ENCODE measurements at places on chromosomes 11 and 22.

DNA sequence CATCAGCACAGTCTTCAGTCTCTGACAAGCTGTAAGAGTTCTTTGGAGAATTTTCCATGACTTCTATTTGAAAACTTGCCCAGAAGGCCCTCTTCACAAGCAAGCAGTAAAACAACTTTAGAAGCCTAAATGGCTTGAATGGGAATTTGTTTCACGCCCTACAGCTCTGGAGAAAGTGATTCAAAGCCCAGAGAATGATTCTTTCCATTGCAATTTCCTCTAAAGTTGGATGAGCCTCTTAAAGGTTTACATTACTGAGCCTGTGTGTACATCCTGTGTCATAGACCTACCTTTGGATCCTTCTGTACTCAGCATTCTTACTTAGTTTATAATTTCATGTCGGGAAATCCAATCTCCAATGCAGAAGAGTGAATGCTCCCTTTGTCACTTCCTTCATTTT lies 6.8 kb upstream of the OR8B3 start:
- DNase-seq = no peak

- no peak for DNase-seq
Observed at GRCh38 chr11:8612522-8612921, 18.5 kb upstream of the STK33 start.

- no peak for DNase-seq
Observed at GRCh38 chr22:48664586-48664985, 1163.1 kb downstream of the BRD1 start.

- no peak for DNase-seq
Observed at GRCh38 chr11:66859686-66860448, 3.0 kb downstream of the LRFN4 start.

GRCh38 chr11:127058524-127058923 lies 58.0 kb upstream of the KIRREL3 start:
- DNase-seq = no peak

- DNase-seq = no peak
Observed at GRCh38 chr22:20773793-20774212, at the start of gene SERPIND1. Gene SERPIND1 (plus strand): TSS chr22:20774113. CDS start chr22:20779313, 5,200 bp downstream.

- DNase-seq = no peak
Observed at GRCh38 chr22:37953062-37953436, 352 bp downstream of the C22orf23 start.

DNA sequence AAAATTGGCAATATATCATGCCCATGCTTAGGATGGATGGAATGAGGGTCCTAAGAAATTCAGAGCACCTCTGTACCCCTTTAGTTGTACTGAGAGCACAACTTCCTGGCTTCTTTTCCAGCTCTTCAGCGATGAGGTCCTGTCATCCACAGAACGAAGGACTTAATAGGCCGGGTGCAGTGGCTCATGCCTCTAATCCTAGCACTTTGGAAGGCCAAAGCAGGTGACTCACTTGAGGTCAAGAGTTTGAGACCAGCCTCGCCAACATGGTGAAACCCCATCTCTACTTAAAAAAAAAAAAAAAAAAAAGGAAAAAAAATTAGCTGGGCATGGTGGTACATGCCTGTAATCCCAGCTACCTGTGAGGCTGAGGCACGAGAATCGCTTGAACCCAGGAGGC lies 125.3 kb upstream of the BMAL1 start:
- DNase-seq = no peak

GRCh38 chr11:114102993-114103896 lies 43.7 kb downstream of the ZBTB16 start:
- DNase-seq = no peak

DNA sequence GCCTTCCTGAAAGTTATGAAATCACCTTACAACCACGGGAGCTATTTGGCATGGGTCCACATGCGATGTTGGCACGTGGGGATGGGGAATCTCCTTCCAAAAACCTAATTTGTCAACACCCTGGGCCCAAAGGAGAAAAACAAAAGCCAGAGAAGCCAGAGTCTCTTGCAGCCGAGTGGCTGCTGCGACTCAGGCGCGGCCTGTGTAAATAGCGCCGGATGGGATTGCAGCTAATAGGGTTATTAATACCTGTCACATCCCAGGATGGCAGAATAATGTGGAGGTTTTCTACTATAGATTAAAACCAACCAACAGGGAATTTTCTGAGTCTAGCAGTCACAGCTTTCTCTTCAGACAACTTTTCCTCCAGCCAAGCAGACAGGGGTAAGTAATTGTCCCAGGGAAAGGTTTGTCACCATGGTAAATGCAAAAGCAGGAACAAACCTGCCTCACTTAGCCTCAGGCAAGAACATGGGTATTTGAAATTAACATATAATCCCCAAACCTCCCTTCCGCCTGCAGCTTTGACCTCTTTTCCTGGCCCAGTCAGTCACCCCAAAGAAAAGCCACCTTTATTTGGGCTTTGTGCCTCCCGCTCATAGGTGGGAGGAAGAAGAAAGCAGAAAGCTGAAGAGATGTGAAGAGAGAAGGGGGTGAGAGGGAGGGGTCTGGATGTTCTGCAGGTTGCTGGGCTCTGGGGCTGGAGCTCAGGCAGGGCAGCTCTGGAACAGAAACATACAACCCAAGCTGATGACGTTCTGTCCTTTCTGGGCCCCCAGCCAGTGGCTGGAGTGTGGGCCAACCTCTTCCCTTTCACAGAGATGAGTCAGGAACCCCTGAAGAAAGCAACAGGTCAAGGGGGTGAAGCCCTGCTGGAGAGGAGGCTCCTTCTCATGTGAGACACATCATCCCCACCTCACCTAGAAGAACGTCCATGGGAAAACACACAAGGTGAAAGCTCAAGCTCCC lies 376.5 kb downstream of the NXPE2 start:
- no peak for DNase-seq

DNA sequence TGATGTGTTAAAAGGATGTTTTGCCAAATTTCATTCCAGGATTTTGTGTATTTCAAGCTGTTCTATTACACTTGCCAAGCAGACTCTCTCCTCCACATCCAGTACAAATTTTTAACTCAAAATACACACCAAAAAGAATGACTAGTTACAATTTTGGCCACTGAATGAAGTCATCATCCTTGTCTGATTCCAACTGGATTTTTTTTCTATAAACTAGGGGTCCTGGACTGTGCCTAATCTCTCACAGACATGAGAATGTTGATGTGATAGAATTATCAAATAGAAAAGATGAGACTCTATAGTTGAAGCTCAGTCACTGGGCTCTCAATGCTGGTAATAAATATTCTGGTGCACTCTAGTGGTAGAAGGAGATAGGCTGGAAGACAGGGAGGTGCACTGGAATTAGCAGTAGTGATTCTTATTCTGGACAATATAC lies 85.8 kb downstream of the FANCF start:
- DNase-seq = no peak

DNA sequence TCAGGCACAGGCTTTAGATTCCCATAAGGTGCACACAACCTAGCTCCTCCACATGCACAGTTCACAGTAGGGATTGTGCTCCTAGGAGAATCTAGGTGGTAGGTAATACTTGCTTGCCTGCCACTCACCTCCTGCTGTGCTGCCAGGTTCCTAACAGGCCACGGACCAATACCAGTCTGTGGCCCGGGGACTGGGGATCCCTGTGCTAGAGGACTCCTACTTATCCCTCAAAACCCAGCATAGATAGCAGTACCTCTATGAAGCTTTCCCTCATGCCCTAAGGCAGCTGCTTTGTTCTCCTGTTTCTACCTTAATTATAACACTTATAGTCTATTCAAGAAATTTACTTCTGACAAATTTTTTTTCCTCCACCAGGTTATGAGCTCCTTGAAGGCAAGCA lies 36.7 kb downstream of the ARHGAP20 start:
- no peak for DNase-seq

- no peak for DNase-seq
Observed at GRCh38 chr11:12182676-12183541, 72.5 kb downstream of the MICAL2 start.

DNA sequence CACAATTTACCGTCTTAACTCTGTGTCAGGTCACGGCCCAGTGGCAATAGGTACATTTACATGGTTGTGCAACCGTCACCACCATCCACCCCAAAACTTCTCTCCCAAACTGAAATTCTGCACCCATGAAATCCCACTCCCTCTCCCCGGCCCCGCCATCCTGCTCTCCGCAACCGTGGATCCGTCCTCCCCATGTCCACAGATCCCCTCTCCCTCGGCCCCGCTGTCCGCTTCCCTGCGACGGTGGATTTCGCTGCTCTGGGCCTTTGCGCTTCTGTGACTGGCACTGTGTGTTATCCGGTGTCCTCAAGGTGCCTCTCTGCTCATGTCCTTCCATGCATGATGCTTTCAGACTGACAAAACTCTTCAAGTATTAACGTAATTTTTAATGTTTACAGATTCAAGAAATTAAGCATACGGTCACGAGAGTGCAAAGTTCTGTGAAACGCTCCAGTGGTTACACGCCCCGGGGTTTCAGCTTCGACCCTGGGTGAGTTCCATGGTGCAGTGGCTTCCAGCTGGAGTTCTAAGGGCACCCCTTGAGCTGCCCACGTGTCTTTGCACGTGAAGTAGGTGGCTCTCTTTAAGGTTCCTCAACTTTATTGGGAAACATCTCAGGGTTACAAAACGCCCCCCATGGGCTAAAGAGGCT lies 76.4 kb downstream of the KCNQ1 start:
- no peak for DNase-seq

DNA sequence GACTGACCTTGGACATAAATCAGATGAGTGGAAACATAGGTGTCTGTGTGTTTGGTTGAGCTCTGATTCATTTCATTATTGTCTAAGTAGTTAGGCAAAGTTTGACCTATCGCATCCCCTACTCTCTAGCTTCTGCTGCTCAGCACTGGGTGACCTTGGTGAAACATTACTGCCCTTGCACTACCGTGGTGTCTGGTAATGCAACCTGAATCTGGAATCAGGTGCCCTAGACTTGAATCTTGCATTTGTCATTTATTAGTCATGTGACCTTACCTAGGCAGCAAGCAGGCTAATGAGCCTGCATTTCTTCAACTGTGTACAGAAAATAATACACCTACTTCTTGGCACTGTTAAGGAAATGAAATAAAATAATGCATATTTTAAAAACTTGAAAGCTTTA lies 242.3 kb upstream of the BLID start:
- no peak for DNase-seq

DNA sequence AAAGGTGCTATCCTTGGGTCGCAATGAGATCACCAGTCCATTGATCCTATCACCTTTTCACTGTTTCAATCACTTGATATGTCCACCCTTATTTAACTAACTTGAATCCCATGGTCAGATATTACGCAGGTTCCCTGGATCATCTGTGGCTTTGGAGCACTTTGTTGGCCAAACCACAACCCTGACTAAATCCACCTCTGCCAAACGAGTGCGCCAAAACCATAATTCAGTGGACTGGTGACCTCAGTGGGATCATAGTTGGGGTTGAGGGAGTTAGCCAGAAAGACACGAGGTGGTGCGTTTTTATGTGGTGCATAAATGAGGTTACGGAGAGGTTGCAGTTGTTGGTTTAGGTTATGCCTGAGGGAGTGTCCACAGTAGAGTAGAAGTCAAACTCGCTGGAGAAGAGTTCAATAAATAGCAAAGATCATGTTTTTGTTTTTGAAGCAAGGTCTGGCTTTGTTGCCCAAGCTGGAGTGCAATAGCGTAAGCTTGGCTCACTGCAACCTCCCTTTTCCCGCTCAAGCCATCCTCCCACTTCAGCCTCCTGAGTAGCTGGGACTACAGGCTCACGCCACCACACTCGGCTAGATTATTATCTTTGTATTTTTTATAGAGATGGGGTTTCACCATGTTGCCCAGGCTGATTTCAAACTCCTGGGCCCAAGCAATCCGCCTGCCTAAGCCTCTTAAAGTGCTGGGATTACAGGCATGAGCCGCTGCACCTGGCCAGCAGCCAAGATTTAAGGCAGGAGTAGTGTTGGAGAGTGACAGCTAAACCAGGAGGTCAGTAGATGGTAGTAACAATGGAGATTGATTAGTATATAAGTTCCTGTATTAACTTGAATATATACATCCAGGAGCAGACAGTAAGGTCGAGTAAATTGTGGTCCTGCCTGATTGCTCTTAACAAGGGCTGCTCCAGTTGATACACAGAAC lies 4.5 kb downstream of the FOXR1 start:
- DNase-seq = no peak

GRCh38 chr11:63406458-63406857 lies 36.9 kb downstream of the SLC22A9 start:
- no peak for DNase-seq

- no peak for DNase-seq
Observed at GRCh38 chr11:86499723-86500129, 125.0 kb downstream of the CCDC81 start.

GRCh38 chr11:129944696-129945095 lies 49.3 kb upstream of the NFRKB start:
- no peak for DNase-seq

All from activated T-cell treated with anti-CD3 and anti-CD28 coated beads for 24 hours (primary cell).